ENCODE measurements at places on chromosomes 3 and 15. TPM values are rescaled to one million over a fixed set of nuclear protein-coding genes. Genes with fewer than 3 reads are reported as not detected.

DNA sequence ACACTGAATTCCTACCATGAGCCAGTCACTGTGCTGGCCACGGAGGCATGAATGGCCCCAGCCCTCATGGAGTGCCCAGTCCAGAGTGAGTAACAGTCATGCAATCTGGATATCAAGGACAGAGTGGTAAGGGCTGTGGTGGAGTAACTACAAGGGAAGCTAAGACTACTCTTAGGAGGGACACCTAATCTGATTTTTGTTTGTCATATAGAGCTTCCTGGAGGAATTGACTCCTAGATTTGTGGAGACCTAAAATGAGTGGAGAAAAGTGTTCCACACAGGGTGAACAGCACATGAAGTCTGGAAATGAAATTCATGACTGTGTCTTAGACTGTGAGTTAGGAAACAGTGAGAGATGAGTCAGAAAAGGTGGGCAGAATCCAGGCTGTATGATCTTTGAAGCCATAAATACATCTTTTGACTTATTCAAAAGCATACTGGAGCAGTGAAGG lies 219.9 kb downstream of the NFKBIZ start:
- no peaks in the 10 kb centered on the region for H3K36me3 ChIP-seq
- no peak overlapping the region for H3K4me3 ChIP-seq
- no peaks in the 10 kb centered on the region for H3K4me1 ChIP-seq
- H3K27ac ChIP-seq: no peak overlapping the region
- no peak for DNase-seq

Gene SLITRK3
- not detected for total RNA-seq

- H3K36me3 ChIP-seq: no peaks in the 10 kb centered on the region
- no peaks in the 10 kb centered on the region for H3K27me3 ChIP-seq
- no peak overlapping the region for H3K4me3 ChIP-seq
- H3K27ac ChIP-seq: no peak overlapping the region
- DNase-seq: no peak
Measured at GRCh38 chr3:169324452-169324785, 339.1 kb downstream of the MECOM start.

DNA sequence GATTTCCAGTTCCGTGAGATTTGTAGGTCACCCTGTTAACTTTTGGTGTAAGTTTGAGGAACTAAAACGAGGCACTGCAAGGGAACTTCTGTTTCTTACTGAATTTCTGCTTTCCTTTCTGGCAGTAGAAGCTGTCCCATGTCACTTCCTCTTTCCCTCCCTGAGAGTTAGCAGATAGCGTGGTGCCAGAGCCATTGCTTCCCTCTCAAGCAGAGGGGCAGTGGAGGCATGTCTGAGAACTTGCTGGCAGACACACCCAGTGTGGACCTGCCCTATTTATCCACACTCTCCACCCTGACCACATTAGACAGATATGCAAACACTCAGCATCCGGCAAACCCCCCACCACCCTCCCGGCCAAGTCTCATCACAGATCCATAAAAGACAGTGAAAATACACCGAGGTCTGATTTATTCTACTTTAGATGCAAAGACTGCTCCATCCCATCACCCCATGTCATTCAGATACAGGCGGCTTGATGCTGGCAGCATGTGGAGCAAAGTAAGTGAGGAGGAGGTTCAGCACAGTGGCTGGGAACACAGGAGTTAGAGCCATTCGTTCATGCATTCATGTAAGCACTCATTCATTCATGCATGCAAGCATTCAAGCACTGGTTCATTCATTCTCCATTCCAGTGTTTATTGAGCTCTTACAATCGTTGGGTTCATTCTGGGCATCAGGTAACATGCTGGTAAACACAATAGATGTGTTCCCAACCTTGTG lies 324.7 kb downstream of the SHQ1 start:
- no peak overlapping the region for H3K4me3 ChIP-seq
- H3K27me3 ChIP-seq: no peaks in the 10 kb centered on the region
- peaks cover 40% of the 10 kb centered on the region for H3K4me1 ChIP-seq
- peak; percentile 45 for DNase-seq
- no peak overlapping the region for H3K27ac ChIP-seq

Gene NEK11
- total RNA-seq: 6.3 TPM

Measured in SJSA1 (cell line).